Stimulated activated CD8-positive, alpha-beta memory T cell treated with anti-CD3 and anti-CD28 coated beads, Interleukin-4, amount 100 ng/mL, for 48 hours (primary cell): ENCODE measurements at places on chromosomes 7 and 10.
A peak's percentile ranks its signal among the peaks of the same experiment; 100 is the strongest.

GRCh38 chr10:120599200-120599724 lies 142.2 kb downstream of the PLPP4 start:
- no peak for DNase-seq

DNA sequence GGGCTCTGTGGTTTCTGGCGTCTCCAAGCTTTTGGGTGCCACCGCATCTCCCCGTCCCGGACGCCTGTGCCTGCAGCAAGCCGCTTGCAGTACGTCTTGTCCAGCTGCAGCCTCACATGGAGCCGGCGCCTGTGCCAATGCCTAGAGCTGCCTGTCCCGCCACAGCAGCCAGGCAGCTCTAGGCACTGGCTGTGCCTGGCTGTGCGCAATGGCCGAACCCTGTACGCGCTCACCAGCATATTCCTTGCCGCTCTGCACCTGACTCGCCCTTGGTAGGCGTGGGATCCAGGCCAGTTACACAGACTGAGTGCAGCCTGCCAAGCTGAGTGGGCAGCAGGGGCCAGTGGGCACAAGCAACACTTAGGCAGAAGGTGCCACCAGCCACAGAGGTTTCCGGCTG lies 381.2 kb upstream of the SORCS1 start:
- no peak for DNase-seq

- peak; percentile 87 for DNase-seq
These were observed 7.5 kb upstream of the RBP3 start for GRCh38 chr10:47340608-47341170.

GRCh38 chr7:16484453-16485158 lies 19.1 kb upstream of the SOSTDC1 start:
- no peak for DNase-seq

DNA sequence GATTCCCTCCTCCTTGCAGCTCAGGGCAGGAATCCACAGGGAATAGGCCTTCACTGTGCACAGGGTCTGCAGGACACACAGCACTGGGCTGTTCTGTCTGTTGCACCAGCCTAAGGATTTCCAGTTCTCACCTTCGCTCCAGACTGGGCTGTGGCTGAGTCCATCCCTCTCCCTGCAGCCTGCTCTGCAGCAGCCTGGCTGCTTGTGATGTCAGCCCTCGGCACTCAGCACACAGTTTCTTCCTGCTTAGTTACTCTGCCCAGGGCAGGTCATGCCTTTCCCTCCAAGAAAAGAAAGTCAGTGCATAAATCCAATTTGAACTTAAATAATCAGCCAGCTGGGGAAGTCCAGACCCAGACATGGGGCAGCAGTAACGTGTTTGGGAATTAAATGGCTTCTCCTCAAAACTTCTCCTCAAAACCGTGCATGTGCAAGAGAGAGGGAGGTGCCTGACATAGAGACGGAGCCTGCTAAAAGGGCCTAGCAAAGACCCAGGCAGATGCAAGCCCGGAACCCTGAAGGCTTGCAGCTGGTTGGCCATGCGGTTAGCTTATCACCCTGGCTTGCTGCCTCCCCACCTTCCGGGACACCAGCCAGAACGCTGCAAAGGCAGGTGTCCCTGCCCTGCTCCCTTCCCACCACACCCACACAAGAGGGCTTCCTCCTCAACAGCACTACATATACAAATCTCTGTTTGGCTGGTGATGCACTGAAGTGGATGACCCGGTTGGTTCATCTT lies 10.9 kb upstream of the GDF2 start:
- DNase-seq, result peak; percentile 34

DNA sequence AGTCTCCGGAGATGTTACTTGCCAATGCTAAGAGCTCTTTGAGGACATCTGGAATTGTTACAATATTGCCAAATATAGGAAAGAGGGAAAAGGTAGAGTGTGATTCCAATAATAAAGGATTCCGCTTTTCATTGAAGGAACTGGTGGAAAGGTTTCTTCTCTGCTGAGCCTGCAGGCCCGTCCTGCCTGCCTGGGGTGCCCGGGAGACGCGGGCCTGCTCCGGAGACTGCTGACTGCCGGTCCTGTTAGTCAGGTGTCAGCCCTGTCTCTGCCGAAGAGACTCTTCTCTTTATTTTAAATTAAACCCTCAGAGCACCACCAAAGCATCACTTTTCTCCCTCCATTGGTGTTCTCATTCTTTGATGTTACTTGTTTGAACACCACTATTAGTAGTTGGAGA lies 2.2 kb downstream of the EGFR start:
- no peak for DNase-seq

DNA sequence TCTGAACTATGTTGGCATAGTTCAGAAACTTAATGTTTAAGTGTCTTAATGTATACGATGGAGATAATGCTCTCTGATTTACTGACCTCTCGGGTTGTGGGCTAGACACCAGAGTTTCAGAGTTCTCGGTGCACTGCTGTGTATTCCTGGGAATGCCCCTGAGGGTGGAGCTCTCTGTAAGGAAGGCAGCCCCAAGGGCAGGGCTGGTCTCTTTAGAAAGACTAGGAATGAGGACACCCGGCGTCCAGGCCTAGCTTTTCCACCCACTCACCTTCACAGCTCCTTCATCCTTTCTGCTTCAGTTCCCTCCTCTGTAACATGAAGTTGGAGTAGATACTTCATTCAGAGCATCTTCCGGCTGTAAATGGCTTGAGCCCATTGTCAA lies 536.6 kb upstream of the GALNT17 start:
- DNase-seq, result no peak
